ENCODE measurements at places on chromosomes 6 and 20.
A peak's percentile ranks its signal among the peaks of the same experiment; 100 is the strongest.

DNA sequence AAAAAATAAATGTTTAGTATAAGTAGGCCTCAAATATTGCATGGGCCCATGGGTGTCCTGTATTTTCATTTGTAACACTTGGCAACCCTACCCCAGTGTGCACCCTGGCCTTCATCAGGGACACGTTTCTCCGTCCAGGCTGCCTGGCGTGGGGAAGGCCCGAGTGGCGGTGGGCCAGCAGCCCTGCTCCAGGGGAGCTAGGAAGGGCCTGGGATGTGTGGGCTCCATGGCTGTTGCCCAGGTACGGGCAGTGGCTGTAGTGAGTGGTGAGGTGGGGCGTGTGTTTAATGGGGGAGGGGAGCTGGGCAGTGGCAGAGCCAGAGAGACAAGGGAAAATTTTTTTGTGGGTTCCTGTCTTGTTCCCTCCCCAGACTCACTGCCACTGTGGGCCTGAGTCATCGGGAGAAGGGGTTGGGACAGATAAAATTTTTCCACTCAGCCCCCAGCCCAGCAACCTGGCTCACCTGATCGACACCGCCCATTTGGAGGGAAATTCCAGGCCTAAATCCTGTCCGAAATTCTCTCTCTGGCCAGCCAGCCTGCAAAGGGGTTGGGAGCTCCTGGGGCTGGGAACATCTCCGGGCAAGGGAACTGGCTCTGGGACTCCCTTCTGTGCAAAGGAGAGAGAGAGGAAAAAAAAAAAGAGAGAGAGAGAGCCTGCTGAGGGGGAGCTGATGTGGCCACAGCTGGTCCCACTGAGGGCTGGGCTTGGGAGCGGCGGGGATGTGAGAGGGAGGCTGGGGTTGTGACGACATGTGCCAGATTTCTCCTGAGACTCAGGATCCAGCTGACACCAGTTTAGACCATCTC is 32.5 kb upstream of the VEGFA start:
- DNase-seq = no peak

- no peak for DNase-seq
These were observed 263.4 kb upstream of the MAN1A1 start for GRCh38 chr6:119612911-119613381.

DNA sequence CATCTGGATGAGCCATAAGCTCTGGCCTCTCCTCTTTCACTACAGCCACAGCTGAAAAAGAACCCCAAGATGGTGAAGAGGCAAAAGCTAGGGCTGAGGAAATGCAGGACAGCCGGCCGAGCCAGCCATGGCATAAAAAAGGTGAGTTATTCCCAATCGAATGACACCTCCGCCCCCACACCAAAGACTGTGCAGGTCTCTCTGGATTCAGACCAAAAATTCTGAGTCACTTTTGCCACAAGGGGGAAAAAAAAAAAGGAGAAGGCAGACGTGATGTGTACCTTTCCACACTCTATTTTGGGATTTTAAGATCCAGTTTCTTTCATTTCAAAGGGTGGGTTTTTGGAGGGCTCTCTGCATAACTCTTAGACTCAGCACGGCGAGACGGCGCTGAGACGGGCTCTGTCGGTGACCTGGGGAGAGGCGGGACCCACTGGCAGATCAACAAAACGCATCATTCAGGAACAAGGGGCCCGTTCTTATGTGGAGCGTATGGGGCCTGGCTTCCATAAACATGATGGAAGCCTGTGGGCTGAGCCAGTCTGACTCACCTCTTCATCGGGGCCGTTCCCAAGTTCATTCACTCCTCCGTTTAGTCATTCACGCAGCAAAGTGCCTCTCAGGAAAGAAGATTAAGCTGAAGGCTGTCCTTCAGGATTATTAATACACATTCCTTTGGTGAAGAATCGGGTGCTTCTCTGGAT is 54.8 kb downstream of the NFATC2 start:
- DNase-seq = no peak

DNA sequence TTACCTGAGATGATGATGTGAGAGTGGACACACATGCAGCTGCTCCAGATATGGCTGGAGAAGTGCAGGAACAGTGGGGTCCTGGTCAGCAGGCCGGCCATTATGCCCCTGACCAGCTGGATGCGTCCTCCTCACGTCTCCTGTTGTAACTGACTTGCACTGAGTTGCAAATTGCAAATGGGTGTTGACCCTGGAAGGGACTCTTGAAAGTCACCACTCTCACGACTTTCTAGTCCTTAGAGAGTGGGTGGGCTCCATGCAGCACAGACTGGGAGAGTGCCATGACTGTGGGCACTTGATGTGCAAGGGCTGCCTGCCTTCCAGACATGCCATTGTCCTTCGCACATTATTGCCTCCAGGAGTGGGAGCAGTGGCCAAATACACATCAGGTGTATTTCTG is 10.8 kb downstream of the FAM83D start:
- no peak for DNase-seq

DNA sequence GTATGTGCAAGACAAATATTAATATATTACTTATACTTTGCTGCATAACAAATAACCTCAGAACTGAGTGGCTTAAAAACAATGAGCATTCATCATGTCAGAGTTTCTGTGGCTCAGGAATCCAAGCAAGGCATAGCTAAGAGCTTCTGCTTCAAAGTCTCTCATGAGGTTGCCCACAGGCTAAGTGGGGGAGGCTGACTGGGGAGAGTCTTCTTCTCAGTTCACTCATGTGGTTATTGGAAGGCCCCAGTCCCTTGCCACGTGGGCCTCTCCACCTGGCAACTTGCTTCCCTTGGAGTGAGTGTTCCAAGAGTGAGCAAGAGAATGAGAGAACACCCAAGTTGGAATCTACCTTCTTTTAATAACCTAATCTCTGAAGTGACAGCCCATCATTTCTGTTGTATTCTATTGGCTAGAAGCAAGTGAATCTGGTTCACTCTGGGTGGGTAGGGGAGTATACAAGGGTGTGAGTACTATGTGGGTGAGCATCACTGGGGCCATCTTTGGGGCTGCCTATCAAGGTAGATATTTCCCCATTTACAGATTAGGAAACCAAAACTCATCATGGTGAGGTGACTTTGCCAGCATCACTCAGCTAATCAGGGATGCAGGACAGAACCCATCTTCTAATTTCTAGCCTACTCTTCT is 36.0 kb downstream of the DNAH8 start:
- DNase-seq = no peak

DNA sequence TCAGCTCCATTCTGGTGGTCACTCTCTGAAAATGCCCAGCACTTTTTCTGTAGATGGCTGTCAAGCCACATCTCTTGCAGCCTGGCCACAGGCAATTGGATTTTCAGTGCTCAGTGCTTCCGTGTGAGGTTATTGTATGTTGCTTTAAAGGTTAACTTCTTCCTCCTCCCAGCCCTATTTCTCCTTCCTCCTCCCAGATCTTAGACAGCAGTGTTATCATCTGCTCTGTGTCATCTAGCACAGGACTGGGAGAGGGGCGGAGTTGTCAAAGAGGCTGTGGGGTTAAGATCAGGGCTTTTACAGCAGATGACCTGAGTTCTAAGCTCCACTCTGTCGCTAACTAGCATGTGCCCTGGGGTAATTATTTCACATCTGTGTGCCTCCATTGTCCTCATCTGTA is 129.0 kb downstream of the PHACTR3 start:
- no peak for DNase-seq

GRCh38 chr20:37741570-37741969 is 47.7 kb downstream of the CTNNBL1 start:
- no peak for DNase-seq

DNA sequence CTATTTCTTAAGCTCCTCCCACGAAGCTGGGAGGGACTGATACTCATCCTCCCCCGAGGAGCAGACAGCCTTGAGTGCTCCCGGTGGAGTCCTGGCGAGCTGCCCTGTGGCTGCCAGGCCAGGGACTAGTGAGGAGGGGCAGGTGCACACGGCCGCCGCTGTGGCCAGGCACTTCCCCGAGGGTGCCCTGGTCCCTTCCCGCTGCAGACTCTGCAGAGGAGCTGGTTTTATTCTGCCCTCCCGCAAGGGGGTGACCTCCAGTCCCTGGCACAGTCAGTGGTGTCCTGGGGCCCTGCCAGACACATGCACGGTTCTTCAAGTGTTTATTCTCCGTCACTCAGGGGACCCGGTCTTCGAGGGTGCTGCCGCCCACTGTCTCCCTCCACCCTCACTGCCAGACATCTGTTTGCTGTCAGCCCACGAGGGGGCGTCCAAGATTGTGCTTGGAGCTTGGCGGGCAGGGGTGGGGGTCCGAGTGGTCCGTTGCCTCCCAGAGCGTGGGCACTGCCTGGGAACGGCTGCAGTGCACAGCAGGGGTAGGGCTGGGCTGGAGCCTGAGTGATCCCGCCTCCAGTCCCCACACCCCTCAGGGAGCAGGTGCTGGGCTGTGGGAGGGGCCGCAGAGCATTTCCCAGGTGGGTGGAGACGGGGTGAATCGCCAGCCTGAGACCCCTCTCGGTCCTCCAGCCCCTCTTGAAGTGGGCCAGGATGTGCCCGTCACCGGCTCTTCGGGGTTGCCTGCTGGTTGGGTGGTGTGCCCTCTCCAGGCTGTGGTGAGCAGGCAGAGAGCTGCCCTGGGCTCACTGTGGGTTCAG is 3.1 kb upstream of the CABLES2 start:
- DNase-seq = peak; percentile 74

DNA sequence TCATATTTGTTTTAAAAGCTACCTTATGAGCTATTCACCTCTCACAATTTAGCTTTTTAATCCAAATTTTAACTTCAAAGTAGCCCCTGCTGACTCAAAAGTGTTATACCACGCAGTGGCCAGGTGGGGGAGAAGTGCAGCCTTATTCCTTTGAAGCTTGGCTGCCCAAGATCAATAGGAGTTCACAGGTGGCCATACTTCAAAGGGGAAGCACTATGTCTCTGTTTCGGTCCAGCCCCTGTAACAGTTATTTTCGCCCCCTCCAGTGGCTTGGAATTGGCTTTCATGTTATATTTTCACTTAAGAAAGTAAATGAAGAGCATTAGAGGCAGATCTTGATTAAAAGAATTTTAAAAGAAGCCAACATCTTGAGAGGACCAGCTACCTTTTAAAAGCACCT is 608.4 kb downstream of the EPHA7 start:
- peak; percentile 22 for DNase-seq

GRCh38 chr20:4985658-4986057 is 15.7 kb downstream of the SLC23A2 start:
- no peak for DNase-seq

- no peak for DNase-seq
These were observed 35.1 kb upstream of the SRPK1 start for GRCh38 chr6:35955970-35956369.

DNA sequence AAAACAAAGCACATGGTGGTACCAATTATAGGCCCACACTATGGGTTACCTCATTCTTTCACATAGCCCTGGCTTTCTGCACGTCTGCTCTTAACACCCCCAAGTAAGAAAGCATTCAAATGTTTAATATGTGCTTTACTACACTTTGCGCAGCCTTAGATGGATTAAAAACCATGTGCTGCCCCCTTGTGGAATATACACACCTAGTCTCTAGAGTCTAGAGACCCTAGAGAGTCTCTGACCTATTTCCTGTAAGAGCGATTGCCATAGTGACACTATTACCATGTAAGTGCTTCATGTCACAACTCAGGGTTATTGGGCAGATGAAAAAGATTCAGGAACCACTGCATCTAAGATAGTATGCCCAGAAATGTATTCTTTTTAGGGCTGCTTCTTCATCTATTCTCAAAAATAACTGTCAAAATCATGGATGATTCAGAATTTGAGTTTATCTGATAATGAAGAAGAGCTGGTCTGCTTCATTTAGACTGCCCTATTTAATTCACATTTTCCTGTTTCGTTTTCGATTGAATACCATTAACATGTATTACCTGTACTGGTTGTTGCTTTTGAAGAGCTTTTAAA is 186.3 kb downstream of the ADGB start:
- peak; percentile 21 for DNase-seq

GRCh38 chr6:138815797-138816528 is 20.1 kb downstream of the ECT2L start:
- peak; percentile 81 for DNase-seq

DNA sequence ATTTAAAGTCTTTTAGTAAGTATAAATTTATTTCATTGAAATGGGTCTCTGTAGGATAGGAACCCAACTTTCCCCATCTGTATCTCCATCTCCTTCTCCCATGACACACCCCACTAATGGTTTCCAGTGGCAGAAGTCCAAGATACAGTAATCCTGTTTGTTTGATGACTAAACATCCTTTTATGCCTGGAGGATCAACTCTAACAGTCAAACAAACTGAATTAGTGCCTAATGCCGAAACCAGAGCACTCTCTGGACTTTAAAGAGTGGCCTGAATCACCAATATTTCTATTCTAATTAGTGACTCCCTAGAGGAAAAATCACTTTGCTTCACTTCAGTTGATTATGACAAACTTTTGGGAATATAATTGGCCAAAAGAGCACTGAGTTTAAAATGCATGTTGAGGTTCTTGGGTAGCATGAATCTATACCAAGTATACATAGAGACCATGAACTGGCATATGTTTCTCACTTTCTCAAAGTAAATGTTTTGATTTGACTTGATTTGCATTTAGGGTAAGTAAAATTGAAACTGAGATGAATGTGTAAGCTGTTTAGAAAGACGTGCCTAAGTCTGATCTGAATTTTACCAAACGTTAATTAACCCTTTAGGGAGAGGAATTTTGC is 776.4 kb upstream of the NRSN1 start:
- peak; percentile 78 for DNase-seq

DNA sequence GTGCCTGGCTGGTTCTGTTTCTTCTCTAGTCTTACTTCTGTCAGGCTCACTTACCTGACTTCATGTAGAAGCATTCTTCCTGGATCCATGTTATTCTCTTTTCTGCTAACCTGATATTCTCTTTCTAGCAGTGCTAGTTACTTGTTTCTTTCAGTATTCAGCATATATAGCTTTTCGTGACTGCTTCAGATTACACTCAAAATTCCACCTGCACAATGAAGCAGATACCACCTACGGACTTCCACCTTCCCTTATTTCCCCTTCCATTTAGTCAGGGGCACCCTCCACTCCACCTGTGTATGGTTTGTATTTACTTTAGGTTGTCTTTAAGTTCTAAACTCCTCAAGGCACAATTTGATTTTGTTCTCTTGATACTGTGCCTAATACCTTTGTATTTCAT is 36.8 kb downstream of the ZFAND3 start:
- no peak for DNase-seq

DNA sequence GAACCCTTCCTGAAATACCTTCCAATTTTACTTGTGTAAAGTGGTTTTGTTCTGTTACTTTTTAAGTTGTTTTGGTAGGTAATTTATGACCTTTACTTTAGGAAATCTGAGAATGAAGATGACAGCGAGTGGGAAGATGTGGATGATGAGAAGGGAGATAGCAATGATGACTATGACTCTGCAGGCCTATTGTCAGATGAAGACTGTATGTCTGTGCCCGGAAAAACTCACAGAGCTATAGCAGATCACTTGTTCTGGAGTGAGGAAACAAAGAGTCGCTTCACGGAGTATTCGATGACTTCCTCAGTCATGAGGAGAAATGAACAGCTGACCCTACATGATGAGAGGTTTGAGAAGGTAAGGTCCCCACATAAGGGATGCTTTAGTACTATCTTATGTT is 6.6 kb upstream of the ZC2HC1B start:
- DNase-seq = no peak

GRCh38 chr20:50625986-50626677 is 65.2 kb downstream of the RIPOR3 start:
- peak; percentile 74 for DNase-seq
